ENCODE measurements at places on chromosomes 5 and 9.
A peak's percentile ranks its signal among the peaks of the same experiment; 100 is the strongest.

GRCh38 chr5:139473565-139473964 is 2.8 kb downstream of the SMIM33 start:
- DNase-seq = no peak

DNA sequence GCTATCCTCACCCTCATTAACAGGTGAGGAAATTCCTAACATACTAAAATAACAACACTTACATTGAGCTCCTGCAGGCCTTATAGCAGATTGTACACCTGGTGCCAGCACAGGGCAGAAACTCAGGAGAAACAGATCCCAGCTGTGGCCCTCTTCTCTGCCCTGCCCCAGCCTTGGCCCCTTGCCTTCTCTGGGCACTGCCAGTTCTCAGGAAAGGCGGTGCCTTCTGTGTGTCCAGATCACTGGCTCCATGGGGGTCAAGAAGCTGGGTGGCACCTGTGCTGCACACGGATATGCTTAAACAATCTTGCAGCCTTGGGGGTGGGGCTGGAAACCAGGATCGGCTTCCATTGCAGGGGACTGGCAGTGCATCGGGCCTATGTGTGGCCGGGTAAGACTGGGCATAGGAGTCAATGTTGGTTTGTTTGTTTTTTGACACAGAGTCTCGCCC is 19.3 kb downstream of the KYAT1 start:
- DNase-seq = no peak

GRCh38 chr9:7436754-7437153 is 362.8 kb downstream of the DMAC1 start:
- no peak for DNase-seq

- DNase-seq = no peak
Measured at GRCh38 chr9:112917987-112918362, 27.3 kb upstream of the SLC46A2 start.

GRCh38 chr9:130606887-130607600 is 27.7 kb downstream of the FUBP3 start:
- no peak for DNase-seq

- no peak for DNase-seq
Measured at GRCh38 chr9:105291422-105291859, 47.0 kb downstream of the SLC44A1 start.

- no peak for DNase-seq
Measured at GRCh38 chr5:124438026-124438902, 308.2 kb downstream of the ZNF608 start.

GRCh38 chr5:141635646-141636045 is 1.0 kb downstream of the HDAC3 start:
- no peak for DNase-seq

GRCh38 chr5:91591076-91591475 is 208.0 kb upstream of the ARRDC3 start:
- DNase-seq = no peak

DNA sequence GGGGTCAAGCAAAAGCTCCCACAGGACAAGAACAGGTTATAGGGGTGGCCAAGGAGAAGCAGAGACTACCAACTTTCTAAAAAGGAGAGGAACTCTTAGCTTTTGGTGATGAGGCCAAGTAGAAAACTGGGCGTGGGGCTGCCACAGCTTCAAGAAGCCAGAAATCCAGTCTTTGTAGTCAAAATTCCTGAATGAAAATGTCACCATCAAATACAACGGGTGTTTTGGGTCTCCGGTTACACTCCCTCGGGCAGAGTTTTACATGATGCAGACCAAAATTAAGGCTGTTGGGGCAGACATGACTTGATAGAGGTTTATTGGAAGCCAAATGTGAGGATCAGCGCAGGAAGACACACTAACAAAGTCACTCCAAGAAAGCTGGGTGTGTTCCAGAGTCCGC is 29.4 kb upstream of the N4BP3 start:
- no peak for DNase-seq

DNA sequence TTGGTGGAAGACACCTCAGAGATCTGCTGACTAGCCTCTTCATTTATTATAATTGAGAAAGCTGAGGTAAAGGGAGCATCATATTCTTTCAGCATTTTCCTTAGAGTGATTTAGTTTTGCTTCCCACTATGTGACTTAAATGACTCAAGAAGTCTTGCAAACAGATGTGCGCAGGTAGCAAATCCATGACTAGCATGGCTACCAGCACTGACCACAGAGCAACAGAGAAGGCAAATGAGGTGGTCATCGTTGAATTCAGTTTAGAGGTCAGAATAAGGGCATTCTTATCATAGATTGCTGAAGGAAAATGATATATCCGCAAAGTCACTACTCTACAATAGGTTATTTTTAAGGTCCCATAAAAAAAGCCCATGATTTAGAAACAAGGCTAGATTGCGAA is 162.2 kb downstream of the PIK3R1 start:
- no peak for DNase-seq

GRCh38 chr9:16245756-16246440 is 624.6 kb downstream of the BNC2 start:
- DNase-seq = no peak

- no peak for DNase-seq
Measured at GRCh38 chr5:13439430-13439829, 505.1 kb downstream of the DNAH5 start.

DNA sequence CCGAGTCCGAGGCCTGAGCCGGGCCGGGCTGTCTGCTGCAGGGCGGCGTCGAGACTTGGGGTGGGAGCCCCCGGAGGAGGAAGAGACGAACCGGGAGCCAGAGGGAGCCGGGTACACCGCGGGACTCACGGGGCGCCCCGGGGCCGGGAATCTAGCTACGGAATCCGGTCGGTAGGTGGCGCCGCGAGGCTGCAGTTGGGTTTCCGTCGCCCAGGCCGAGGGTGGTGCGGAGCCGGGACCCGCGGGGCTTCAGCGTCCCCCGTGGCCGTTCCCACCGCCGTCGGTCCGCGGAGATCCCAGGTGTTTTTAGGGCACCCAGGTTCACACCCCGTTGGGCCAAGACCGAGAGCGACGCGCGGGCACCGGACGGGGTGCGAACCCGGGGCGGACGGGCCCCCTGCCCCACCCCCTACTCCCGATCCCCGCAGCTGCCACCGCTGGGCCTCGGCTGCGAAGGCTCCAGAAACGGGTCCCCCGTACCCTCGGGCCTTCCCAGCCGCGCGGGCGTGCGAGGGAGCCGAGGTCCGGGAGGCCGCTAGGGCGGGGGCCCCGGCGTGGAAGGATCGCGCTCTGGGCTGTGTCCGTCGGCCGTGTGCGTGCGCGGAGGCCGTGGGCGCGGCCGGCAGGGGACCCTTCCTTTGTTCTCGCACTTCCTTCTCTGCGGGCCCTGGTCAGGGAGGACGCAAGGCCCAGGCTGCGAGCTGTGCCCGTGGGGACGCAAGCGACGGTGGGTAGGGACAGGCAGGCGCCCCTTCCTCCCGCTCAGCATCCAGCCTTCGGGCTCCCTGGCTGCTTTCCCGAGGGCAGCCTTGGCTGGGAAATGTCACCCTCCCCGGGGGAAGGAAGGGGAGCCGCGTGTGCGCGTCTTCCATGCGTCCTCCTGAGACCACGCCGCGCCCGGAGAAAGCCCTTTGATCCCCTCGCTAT is 146.6 kb downstream of the GAPVD1 start:
- peak; percentile 84 for DNase-seq

DNA sequence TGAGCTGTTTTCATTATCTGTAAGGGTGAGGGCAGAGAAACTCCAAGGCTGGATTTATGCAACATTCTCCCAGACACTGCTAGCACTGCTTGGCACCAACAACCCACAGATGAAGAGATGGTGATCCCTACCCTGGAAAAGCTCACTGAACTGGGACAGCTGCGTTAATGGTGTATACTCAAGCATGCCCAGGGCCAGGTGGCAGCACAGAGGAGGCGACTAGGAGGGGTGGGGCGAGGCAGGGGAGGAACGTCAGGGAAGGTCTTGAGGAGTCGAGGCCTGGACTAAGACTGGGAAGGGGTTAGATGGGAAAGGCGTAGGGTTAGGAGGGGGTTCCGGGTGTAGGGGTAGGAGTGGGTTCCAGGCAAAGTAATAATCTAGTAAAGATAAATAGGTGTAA is 73.1 kb upstream of the TBC1D9B start:
- no peak for DNase-seq

DNA sequence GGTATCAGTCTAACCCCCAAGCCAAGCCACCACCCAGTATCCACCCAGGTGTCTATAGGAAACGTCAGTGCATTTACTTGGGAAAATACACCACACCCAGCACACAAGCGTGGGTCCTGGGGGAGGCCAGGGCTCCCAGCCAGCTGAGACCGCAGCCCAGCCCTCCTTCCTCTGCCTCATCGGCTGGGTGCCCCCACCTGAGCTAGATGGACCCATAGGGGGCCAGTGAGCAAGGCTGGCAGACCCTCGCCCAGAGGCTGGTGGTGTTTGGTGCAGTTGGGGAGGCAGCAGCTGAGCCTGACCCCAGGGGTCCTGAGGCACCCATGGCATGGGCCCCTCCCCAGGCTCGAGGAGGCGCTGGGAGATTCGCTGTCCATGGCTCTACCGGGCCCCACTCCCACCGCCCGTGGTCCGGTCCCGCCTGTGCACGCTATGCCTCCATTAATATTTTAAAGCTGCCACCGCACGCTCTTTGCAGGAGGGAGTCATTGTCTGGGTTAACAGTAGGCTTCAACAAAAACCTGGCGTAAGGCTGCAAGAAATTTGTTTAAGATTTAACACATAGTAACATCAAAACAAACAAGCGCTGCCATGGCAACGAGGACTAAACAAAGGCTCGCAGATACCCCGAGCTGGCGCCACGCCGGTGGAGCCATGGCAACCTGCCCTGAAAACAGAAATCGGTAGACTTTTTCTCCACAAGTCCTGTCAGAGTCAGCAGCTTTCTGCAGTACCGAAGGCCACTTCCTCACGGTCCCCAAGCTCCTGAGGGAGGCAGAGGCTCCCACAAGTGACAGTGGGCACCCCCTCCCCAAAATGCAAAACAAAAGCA is 20.6 kb downstream of the TPPP start:
- DNase-seq = peak; percentile 60
